ENCODE measurements at places on chromosomes 7 and 10.

GRCh38 chr10:23522345-23522744, 83.5 kb downstream of the OTUD1 start:
- no peak for DNase-seq

GRCh38 chr7:130649004-130649790, 19.4 kb downstream of the COPG2 start:
- no peak for DNase-seq

DNA sequence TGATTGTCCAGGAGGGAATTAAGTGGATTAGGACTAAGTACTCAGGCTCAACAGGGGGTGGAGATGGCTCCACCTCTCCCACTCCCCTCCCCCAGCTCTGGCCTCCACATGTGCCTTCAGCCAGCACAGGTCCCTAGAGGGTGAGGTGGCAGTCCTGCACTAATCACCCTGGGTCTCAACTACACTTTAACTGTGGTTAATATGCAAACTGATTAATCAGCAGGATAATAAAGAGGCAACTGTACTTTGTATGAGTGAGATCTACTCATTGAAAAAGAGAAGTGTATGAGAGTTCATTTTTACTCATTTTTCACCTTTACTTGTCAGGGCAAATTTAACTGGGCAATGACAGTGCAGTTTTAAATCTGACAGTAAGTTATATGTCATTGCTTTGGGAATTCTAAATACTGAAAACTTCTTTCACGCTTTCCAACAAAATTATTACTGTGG, 223.8 kb upstream of the CCDC6 start:
- no peak for DNase-seq

- no peak for DNase-seq
Observed at GRCh38 chr10:22580711-22581110, 133.7 kb downstream of the PIP4K2A start.

- no peak for DNase-seq
Observed at GRCh38 chr7:27897001-27897400, 157.0 kb downstream of the TAX1BP1 start.

DNA sequence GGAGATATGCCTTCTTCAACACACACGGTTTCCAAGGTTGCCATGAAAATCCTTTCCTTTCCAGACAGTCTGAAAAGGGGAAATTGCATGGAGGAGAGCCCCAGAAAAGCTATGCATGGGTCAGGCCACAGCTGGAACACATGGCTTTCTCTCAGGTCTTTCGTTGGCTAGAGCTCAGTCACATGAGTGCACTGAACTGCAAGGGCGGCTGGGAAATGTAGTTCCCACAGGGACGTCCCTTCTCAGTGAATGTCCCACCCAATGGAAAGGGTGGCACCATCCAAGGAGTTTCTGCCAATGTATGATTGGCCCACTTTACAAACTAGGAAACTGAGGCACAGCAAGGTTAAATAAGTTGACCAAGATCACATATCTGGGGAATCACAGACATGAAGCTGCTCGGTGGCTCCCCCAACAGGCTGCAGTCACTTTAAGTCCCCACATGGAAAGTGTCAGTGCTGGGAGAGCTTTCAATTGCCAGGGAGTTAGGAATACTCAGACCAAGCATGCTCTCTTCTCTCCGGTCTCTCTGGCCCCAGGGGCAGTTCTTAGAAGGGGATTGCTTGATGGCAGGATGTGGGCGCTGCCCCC, 571.3 kb downstream of the GLRX3 start:
- no peak for DNase-seq

- DNase-seq: no peak
Observed at GRCh38 chr7:132486274-132486610, 90.0 kb downstream of the PLXNA4 start.

GRCh38 chr7:111043561-111043960, 47.4 kb upstream of the LRRN3 start:
- DNase-seq: no peak

GRCh38 chr10:61594430-61594829, 68.3 kb upstream of the CABCOCO1 start:
- DNase-seq: no peak

DNA sequence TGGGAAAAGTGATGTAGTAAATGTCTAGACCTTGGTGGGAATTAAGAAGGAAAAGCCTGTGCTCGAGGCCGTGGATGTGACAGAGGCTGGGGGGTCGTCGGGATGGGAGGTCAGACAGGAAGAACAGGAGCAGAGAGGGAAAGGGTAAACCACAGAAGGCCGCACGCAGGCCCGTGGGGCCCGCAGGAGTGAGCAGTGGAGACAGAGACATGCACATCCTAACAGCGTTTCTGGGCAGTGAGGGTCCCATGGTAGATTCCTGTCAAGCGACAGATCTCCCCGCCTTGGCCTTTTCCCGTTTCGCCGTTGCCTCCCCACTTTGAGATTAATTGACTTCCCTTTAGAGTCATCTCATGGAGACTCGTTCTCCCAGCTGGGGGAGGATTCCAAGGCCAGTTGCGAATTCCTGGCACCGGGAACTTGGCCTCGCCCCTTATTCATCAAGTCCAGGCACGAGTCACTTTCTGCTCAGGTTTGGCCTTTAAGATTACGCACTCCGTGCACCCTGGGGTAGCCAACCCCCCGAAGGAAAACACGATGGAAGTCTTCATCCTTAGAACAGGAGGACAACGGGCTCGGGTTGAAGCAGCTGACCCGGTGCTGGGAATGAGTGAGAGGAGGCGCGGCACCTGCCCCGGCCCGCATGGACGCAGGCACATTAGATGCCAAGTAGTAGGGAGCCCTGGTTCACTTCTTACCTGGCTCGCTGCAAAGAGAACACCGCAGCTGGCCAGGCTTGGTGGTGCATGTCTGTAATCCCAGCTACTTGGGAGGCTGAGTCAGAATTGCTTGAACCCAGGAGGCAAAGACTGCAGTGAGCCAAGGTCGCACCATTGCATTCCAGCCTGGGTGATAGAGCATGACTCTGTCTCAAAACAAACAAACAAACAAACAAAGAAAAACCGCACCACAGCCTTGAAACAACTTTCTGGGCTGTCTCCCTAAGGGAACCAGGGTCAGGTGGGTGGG, 315.2 kb upstream of the SHH start:
- DNase-seq: no peak

GRCh38 chr10:30176182-30176581, 116.8 kb upstream of the JCAD start:
- no peak for DNase-seq

DNA sequence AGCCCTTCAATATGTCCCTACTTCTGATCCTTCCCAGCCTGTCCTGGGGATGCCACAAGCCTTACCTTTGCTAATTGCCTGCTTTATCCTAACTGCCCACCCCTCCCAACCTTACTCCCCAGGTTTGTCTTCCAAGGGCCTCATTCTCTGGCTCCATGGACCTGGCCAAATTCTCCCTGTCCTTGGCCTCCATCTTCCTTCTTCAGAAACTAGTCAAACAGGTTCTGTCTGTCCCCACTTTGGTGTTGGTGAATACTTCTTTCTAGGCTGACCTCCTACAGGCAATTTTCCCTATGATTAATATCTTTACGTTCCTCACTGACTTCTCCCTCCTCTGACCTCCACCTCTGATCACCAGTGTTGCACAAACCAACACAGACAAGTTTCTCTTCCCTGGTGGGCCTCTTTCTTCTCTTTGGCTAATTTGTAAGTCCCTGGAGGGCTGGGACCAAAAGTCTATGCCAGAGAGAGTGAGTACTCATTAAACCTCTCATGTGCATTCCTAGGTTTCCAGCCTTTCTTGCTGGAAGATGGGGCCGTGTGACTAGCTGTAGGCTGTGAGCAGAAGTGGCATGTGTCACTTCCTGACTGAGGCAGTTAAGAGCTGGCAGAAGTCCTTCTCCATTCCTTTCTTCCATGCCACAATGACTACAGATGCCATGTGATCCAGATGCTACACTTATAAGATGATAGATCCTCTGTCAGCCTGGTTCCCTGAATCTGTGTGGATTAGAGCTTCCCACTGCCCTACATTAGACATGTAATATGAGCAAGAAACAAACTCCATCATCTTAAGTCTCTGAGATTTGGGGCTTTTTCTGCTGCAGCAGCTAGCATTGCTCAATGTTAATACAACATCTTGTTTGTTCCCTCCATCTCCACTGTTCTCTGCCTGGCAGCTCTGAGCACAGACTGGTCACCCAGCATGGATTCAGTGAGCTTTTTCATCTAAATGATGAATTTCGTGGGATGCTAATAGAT, 382.7 kb downstream of the RPS24 start:
- no peak for DNase-seq

- no peak for DNase-seq
Observed at GRCh38 chr10:43120116-43120928, 17.9 kb upstream of the CSGALNACT2 start.

DNA sequence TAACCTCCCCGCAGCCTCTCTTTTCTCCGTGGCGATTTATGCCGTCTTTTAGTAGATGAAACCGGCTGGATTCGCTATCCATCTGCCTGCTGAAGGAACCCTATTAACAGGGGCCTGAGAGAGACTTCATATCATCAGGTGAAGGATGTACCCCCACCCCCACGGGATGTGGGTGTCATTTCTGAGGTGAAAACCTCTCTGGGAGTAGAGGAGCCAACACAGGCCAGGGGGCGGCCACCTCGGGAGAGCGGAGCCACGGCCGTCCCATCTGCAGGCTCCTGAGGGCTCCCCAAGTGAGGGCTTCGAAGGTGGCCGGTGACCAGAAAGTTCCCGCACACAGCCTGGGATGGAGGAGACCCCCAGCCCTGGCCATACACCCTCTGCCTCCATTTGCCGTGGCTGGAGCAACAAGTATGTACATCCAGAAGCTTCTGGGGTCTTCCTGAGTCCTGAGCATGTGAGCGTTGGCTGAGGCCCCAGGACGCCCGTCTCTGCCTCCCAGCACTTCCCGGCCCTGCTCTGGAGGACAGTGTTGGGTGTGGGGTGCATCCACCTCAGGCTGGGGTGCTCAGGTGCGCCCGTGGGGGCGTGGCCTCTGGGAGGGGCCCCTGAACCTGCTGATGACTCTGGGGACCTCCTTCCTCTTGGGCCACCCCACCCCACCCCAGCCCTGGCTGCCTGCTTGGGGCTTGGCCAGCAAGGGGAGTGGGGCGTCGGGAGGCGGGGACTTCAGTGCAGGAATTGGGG, 84.7 kb downstream of the NKX6-2 start:
- no peak for DNase-seq

DNA sequence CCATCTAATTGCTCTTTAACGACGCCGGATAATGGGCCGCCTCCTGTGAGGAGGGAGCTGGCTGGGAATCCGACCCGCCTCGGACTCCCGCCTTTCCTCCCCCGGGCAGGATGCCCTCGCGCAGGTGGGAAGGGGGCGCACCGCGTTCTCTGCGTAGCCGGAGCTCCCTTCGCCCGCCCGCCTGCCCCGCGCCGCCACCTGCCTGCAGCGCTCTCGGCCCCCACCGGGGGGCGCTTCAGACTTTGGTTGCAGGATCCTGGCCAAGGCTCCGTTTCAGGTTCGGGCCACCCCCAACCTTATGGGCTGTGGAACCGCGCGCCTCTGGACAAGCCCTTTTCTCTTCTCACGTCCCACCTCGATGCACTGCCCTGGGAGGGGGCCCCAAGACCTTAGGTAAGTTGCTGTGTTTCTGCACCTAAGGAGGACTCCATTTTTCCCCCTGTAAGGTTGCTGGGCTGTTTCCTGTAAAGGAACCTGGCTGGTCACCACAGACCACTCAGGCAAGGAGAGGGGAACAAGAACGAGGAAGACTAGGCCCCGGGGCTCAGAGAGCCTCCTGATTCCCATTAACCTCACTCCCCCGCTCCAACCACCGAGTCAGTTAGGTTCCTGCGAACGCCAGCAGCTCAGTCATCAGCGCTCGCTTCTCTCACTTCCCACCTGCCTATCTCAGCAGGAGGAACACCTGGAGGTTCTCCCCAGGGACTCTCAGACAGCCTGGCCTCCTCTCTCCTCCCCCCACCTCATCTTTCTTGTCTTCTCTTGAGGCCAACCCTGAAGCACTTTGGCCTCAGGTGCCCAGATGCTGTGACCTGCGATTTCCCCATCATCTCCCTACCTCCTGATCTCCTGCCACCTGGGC, 11.3 kb upstream of the KAZALD1 start:
- peak; percentile 32 for DNase-seq

Measured in Jurkat, Clone E6-1 (cell line).